ENCODE measurements at places on chromosomes 12 and 14.

DNA sequence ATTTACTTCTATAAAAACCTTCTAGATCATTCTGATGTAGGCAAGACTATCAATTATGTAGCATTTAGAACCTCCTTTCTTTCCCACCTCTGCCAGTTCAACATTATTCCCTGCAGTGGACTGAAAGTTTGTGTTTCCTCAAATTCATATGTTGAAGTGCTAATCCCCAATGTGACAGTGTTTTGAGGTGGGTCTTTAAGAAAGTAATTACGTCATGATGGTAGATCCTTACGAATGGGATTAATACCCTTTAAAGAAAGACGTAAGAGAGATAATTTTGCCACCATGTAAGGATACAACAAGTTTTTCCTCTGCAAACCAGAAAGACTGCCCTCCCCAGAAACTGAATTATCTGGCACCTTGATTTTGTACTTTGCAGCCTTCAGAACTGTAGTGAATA is 1489.7 kb upstream of the SEL1L start:
- DNase-seq: no peak

DNA sequence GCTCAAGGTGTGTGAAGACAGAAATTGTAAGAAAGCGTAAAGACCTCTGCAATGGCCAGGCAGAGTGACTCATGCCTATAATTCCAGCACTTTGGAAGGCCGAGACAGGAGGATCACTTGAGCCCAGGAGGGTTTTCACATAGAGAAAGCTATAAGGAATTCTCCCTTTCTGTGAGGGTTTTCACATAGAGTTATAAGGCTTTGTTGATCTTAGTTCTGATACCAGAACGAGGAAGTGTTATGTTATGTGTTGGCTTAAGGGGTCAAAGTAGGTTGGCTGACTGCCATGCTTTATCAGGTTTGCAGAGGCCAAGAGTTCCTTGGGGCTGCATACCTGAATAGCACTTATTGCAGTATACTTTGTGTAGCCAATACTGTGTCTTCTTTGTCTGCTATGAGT is 139.1 kb downstream of the ERC1 start:
- DNase-seq: no peak

DNA sequence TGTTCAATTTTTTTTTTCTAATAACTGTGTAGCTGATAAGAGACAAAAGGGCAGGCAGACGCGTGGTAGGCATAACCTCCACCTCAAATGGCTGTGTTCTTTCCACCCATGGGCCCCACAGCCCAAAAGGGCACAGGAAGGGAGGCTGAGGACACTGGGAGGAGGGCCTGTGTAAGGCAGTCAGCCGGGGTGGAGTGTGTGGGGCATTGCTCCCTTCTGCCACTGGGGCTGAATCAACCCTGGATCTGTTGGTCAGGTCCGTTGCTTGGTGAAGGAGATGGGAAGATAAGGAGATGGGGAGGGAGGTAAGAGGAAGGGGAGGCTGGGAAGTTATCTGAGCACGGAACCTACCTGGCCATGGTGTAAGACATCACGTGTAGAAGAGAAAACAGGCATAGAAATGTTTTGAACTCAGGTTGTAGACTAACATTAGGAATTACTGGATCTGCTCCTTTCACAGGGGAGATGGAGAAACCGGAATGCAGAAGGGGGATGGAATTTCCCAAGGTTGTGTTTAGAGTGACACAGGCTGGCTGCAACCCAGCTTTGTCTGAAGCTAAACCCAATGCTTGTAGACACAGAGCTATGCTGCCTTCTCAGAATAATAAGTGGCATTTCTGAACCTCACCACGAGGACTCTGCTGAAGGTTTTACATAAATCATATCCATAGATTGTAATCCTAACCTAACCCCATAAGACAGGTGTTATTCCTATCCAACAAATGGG is 138.5 kb upstream of the NOS1 start:
- DNase-seq: no peak

DNA sequence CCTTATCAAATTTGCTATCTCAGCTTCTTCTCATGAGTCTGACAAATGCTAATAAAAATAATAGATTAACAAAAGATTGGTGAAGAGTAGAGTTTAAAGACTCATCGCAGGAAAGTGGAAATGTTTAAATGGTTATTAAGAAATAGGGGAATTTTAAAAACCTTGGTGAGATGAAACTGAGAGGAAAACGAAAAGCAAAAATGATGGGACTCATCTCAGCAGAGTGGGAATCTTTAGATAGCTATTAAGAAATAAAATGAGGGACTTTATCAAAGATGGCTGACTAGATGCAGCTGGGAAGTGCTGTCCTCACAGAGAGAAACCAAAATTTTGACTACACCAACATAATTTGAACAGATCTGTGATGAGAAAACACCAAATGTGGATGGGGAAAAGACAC is 79.2 kb upstream of the CD163 start:
- no peak for DNase-seq

GRCh38 chr12:123757561-123757960 is 4.5 kb upstream of the DNAH10 start:
- no peak for DNase-seq
